ENCODE measurements at places on chromosomes 1 and 21.

GRCh38 chr1:94305704-94306103 is 68.3 kb upstream of the ARHGAP29 start:
- no peak for DNase-seq

- DNase-seq, result no peak
Observed at GRCh38 chr21:43771698-43772424, 4.2 kb downstream of the CSTB start.

- no peak for DNase-seq
Observed at GRCh38 chr1:13781907-13782633, 82.1 kb downstream of the PRDM2 start.

GRCh38 chr1:29875557-29876028 is 639.3 kb downstream of the PTPRU start:
- DNase-seq, result no peak

DNA sequence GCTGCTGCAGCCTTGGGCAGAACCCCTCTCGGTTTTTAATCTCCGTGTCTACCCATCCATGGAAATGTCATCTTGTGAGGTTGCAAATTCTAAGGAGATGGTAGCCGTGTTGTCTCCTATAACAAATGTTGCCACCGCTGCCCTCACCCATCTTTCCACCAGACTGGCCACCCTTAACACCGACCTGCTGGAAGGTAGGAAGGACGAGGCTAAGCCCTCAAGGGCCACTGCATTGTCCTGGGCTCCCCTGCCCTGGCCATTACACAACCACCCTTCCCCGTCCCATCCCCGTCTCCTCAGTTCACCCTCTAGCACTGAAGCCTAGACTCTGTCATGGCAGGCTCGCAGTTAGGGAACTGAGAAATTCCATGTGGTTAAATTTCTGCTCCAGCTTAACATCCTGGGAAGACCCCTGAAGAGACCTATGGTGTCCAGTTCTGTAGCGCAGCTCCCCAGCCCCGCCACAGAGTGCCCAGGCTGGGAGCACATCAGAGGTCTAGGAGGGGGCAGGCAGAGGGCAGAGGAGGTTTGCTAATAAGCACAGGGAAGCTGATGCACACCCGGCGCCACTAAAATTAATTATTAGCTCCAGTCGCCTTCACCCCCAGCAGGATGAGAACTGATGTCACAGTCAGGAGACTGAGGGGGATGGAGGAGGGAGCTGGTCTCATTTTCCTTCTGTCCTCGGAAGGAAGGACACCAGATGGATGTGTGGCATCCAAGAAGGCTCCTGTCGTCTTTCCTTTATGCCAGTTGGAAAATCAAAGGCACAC is 38.3 kb downstream of the STUM start:
- DNase-seq, result no peak

DNA sequence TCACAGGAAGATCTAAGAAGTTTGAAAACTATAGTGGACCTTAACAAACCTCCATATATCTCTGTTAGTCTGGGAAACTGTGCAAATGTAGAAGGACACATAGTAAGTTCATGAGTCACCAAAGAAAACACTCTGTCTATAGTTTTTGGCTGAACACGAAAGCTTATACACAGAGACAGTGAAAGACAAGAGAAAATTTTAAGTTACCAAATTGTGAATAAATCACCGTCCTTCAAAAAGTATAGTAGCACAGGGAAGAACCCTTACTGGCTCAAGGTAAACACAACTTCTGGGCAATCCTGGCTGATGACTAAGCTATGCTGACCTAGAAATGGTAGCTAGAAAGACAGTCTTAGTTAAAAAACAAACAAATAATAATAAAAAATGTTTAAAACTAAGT is 1057.9 kb downstream of the AMY1C start:
- DNase-seq, result no peak

- DNase-seq, result no peak
Observed at GRCh38 chr1:179550746-179551682, 24.7 kb downstream of the NPHS2 start.

GRCh38 chr1:168514455-168514854 is 29.3 kb downstream of the XCL2 start:
- DNase-seq, result no peak

GRCh38 chr1:55310505-55310971 is 95.4 kb upstream of the USP24 start:
- DNase-seq, result no peak

- peak; percentile 79 for DNase-seq
Observed at GRCh38 chr1:110196917-110197765, 13.0 kb upstream of the KCNC4 start.

DNA sequence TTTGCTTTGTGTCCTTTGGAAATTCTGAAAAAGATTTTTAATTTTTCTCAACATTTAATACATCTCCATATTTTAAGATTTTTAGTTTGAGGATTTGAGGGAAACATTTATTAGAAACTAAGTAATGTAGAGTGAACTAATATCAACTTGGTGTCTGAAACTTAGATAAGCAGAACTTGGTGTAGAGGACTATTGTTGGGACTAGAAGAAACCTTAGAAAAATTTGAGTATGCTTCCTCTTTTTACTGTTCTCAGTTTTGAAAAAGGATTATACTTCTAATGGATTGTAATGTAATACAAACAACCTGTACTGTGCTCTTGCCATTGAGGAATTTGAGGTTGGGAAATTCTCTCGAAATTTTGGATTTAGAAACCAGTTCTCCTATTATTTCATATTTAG is 2.4 kb downstream of the FNBP1L start:
- no peak for DNase-seq

DNA sequence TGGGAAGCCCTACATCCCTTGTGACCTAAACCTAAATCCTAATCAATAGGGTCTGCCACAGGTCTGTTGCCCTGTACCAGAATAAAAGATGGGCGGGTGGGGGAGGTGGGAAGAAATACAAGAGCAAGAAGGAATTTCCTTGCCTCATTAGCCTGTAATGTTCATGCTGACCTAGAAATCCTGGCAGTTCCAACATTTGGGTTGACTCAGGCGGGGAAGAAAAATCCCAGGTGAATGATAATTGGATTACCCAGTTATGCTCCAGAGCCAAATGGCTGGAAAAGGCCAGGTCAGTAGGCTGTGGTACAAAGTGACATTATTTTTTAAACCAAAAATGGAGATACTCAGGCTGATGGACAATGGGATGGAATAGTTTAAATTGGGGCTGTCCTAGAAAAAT is 27.3 kb upstream of the A3GALT2 start:
- DNase-seq, result no peak

All from activated CD4-positive, alpha-beta T cell treated with anti-CD3 and anti-CD28 coated beads, Interleukin-10, Interleukin-2, amounts not matched to agents 100 ng/mL and 50 ng/mL, durations not matched to agents 16 hours and 8 hours (primary cell).